ENCODE measurements at places on chromosomes 2 and 18.

DNA sequence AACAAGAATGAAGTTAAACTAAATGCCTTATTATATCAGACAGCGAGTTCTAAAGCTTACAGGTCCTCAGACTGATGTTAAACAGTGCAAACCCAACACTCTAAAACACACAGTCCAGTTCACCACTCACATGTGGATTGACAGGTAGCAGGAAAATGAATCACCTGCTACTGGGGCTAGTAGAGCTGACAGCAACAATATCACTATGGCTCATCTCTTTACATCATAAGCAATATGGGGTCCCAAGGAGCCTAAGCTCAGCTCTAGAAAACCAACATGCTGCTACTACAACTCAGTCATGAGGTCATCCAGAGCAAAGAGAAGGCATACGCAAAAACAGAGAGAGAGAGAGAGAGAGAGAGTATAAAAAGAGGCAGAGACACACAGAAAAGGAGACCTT is 145.4 kb downstream of the NBAS start:
- no peak for DNase-seq

DNA sequence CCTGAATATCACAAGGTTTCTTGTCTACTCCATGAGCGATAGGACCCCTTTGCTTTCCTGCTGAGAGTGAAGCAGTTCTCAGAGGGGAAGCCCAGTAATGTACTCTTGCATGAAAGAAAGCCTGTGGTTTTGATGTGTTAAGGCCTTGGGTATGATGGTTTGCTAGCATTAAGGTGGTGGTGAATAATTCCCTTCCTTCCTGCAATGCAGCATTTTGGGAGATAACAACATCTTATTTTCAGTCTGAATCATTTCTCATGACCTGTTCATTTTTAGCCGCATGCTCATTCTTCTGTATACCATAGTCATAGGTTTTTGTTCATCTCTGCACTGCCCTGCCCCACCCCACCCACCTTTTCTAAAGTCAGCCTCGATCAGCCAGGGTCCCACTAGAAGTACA is 66.2 kb downstream of the HNMT start:
- DNase-seq = no peak

- no peak for DNase-seq
These were observed 448.1 kb downstream of the TSN start for GRCh38 chr2:122203523-122203922.

DNA sequence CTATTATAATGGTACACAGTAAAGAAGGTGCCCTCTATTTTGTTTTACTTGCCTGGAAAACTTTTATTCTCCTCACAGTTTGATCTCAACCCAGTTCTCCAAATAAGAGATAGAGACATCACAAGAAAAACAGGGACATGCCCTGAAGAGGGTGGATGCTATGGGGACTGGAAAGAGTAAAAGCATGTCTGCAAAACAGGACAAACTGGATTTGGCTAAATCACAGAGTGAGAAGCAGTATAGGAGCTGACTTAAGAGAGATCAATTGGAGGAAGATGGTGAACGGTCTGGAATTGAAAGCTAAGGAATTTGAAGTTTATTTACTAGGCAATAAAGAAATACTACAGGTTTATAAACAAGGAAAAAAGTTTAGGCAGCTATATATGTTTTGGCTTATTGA is 33.0 kb downstream of the SP140L start:
- no peak for DNase-seq

DNA sequence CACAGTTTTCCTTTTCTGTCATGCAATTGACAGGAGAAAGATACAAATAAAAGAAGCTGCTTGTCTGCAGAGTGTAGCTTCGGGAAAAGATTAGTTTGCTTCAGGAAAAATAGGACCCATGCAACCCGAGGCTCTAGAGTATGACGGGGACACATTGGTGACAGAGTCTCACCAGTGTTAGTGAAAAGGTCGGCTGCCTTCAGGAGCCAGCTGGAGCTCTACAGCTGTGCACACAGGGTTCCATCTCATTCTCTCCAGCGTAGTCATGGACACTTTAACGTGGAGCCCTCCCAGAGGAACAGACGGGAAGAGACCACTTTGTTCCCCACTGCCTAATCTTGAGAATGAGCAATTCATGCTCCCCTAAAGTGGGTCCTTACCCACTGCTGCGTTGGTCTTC is 42.9 kb downstream of the FECH start:
- no peak for DNase-seq
